Cardiac muscle cell (in vitro differentiated cells and primary cell): ENCODE measurements at places on chromosomes 12 and 14.

- no peak for DNase-seq
These were observed 6.3 kb upstream of the EVL start for GRCh38 chr14:100058777-100059437.

DNA sequence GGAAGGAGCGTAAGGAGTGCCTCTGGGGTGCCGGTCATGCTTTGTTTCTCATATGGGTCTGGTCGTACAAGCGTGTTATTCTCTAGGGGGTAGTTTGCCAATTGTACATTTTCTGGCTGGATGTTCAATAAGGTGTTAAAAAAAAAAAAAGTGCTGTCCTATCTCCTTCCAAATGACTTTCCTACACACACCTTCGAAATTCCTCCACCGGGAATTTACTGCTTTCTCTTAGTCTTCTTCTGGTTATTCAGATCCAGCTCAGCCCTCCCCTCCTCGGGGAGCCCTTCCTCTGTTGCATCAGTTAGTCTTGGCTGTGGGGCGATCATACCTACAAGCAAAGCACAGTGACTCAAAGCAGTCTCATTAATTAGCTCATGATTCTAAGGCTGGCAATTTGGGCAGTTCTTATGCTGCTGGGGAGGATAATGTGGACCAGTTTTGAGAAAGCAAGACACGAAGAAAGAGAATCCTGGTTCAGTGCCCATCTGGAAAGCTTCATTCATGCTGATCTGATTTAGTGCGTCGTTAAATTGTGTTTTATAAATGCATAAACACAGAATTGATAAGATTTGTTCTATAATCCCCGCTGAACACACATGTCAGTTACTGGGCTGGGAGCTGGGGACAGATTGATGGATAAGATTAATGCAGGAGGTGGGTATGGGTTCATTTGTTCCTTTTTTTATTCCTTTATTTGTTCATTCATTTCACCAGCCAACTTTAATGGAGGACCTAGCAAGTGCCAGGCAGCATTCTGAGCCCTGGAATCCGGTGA, 9.2 kb upstream of the CLMN start:
- DNase-seq: no peak

DNA sequence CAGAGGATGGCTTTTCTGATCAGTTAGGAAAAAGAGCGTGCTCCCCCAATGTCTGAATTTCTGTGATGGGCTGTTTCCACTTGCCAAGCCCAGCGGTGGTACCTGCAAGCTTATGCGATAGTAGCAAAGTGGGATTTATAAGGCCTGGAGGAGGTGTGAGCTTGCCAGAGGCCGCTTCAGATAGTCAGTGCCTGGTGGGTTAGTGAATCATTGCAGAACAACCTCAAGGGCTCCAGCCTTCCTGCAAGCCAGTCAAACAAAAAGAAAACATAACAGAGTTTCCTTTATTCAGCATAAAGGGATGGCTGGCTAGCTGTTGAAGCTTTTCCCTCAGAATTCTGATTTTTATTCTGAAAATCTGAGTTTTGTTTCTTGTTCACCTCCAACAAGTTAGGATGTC, 7.6 kb upstream of the BMP4 start:
- DNase-seq: no peak

DNA sequence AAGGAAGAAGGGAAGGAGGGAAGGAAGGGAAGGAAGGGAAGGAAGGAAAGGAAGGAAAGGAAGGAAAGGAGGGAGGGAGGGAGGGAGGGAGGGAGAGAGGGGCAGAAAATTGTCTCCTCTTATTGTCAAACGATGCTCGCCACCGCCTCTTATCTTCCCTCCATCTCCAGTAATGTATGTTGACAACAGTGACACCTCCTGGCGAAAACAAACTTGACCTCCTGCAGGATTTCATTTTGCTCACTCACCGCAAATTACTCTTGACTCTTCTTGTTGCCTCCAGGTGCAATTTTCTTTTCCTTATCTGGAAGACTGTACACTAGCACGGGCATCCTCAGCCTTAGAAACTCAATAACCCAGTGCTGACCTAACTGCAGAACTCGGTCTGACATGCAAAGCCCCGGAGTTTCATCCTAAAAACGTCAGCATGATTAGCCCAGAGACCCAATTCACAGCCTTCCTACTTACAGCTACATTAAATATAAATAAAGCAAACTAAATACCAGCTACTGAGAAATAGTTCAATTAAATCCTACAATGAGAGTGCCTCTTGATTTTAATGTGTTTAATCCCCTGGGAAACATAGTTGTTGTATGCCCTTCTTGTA, 512.4 kb upstream of the TMPO start:
- peak; percentile 28 for DNase-seq
